ENCODE measurements at places on chromosomes 12 and 14.

GRCh38 chr14:21734457-21735074 lies 60.9 kb upstream of the OR4E1 start:
- peak; percentile 42 for DNase-seq
- no peaks in the 10 kb centered on the region for H3K36me3 ChIP-seq
- H3K27ac ChIP-seq = no peak overlapping the region
- H3K4me1 ChIP-seq = no peaks in the 10 kb centered on the region
- no peak overlapping the region for H3K4me3 ChIP-seq

DNA sequence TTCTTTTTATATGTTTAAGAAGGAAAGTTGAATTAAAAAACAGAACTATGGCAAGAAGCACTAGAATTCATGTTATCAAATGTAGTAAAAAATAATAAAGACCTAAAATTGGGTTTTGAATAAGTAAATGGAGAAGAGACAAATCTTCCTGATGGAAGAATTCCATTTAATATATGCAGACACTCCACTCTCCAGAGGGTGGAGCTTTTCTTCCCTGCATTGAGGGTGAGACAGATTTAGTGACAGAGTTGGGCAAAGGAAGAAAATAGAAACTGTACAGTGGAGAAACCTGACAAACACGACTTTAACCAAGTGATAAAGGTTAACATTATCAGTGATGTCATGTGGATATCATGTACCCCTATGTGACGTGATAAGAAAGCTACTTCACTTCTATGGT lies 217.6 kb downstream of the PRKD1 start:
- no peak overlapping the region for H3K4me3 ChIP-seq
- no peaks in the 10 kb centered on the region for H3K27me3 ChIP-seq
- no peaks in the 10 kb centered on the region for H3K4me1 ChIP-seq
- H3K36me3 ChIP-seq = no peaks in the 10 kb centered on the region

DNA sequence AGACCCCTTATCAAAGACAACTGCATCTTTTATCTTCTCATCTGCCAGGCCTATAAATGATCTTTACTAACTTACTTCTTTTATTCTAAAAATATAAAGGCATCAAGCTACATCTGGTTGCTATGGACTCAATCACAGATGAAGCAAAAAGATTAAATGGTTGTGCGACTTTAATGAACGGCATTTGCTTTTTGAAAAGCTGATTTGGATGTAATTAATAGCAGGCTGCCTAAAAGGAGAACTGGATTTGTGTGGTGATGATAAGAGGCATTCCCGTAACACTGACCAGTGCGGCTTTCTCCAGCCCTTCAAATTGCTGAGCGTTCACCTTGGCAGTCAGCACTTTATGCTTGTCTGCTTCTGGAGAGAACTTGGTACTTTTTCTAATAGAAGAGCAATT lies 103.8 kb downstream of the ARMH4 start:
- DNase-seq = no peak
- no peaks in the 10 kb centered on the region for H3K36me3 ChIP-seq
- no peaks in the 10 kb centered on the region for H3K4me1 ChIP-seq
- H3K27me3 ChIP-seq = no peaks in the 10 kb centered on the region
- H3K4me3 ChIP-seq = no peak overlapping the region

DNA sequence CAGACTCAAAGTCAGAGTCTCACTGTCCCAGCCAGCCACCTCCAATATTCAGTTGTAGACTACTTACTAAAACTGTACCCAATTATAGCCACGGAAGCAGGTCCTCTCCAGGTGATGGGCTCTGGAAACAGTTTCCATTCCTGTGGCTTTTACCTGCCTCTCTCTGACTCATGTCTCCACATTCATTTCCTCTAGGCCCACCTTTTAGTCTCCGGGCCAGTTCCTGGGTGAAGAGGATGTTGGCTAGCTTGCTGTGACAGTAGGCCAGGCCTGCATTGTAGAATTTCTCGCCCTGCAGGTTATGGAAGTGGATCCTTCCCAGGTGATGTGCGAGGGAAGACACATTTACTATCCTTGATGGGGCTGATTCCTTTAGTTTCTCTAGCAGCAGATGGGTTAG lies 5.6 kb downstream of the RDH11 start:
- H3K4me3 ChIP-seq = no peak overlapping the region
- no peaks in the 10 kb centered on the region for H3K27me3 ChIP-seq
- H3K36me3 ChIP-seq = peaks cover 19% of the 10 kb centered on the region
- peak overlapping the region; percentile 9 for H3K27ac ChIP-seq
- no peak for DNase-seq

DNA sequence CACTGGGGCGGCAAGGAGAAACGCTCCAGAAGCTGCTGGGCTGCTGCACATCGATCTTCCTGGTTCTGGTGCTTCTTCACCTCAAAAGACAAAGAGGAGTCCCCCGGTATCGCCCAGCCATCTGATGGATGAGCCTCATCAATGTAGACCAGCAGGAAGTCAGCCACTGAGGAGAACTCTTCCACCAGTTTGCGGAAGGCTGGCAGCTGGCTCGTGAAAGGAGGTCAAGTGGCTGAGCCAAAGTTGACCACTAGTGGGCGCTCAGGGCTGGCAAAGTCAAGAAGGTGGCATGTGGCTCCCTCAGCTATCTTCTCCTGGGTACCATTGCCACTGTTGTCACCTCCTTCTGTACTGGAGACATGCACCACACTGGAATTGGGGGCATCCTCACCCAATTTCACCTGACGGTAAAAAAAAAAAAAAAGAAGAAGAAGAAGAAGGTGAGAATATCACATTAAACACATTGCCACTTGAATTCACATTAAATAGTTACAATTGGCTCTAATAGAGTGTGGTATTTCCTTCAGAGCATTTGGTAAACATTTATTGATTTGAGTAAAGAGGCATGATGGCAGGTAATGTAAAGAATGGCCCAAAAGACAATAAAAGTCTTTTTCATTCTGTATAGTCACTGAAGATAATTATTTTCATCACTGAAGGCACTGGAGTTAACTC lies 8.3 kb downstream of the DIO2 start:
- no peak overlapping the region for H3K4me3 ChIP-seq
- DNase-seq = no peak
- H3K4me1 ChIP-seq = no peaks in the 10 kb centered on the region
- H3K36me3 ChIP-seq = no peaks in the 10 kb centered on the region
- no peak overlapping the region for H3K27ac ChIP-seq
- H3K27me3 ChIP-seq = no peaks in the 10 kb centered on the region

DNA sequence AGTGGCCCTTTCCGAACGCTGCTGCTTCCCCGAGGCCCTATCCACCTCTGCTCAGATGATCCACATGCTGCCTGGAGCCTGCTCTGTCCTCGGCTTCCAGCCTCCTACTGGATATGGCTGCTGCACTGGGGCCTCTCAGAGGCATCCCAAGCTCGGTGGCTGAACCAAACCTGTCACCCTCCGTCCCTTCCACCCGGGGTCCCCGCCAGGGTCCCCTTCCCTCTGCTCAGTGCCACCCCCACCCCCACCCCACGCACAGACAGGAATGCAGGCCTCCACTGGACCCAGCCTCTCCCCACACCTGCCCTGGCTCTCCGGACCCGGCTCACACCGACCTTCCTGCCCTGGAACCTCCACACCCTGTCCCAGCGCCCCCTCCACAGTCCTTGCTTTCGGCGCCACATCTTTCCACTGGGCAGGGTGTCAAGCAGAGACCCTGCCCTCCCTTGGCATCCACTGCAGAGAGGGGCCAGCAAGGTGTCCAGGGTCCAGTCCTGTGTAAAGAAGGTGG lies 6.1 kb downstream of the CEP170B start:
- no peaks in the 10 kb centered on the region for H3K36me3 ChIP-seq
- no peak for DNase-seq
- no peak overlapping the region for H3K4me3 ChIP-seq
- peaks cover 10% of the 10 kb centered on the region for H3K4me1 ChIP-seq

- DNase-seq = no peak
- H3K4me1 ChIP-seq = no peaks in the 10 kb centered on the region
- no peaks in the 10 kb centered on the region for H3K36me3 ChIP-seq
- H3K27me3 ChIP-seq = no peaks in the 10 kb centered on the region
Observed at GRCh38 chr14:100110816-100111215, 45.6 kb downstream of the EVL start.

GRCh38 chr12:33653362-33653761 lies 213.7 kb upstream of the SYT10 start:
- no peak for DNase-seq
- no peaks in the 10 kb centered on the region for H3K36me3 ChIP-seq
- no peak overlapping the region for H3K4me3 ChIP-seq
- H3K27me3 ChIP-seq = no peaks in the 10 kb centered on the region
- H3K27ac ChIP-seq = no peak overlapping the region
- no peaks in the 10 kb centered on the region for H3K4me1 ChIP-seq

- H3K4me3 ChIP-seq = no peak overlapping the region
- H3K4me1 ChIP-seq = no peaks in the 10 kb centered on the region
- DNase-seq = no peak
- no peak overlapping the region for H3K27ac ChIP-seq
Observed at GRCh38 chr12:96493106-96493505, 3.7 kb downstream of the CFAP54 start.

GRCh38 chr12:87660987-87661774 lies 368.0 kb downstream of the C12orf50 start:
- H3K27ac ChIP-seq = no peak overlapping the region
- H3K4me3 ChIP-seq = no peak overlapping the region
- H3K27me3 ChIP-seq = no peaks in the 10 kb centered on the region
- H3K4me1 ChIP-seq = no peaks in the 10 kb centered on the region
- DNase-seq = no peak

DNA sequence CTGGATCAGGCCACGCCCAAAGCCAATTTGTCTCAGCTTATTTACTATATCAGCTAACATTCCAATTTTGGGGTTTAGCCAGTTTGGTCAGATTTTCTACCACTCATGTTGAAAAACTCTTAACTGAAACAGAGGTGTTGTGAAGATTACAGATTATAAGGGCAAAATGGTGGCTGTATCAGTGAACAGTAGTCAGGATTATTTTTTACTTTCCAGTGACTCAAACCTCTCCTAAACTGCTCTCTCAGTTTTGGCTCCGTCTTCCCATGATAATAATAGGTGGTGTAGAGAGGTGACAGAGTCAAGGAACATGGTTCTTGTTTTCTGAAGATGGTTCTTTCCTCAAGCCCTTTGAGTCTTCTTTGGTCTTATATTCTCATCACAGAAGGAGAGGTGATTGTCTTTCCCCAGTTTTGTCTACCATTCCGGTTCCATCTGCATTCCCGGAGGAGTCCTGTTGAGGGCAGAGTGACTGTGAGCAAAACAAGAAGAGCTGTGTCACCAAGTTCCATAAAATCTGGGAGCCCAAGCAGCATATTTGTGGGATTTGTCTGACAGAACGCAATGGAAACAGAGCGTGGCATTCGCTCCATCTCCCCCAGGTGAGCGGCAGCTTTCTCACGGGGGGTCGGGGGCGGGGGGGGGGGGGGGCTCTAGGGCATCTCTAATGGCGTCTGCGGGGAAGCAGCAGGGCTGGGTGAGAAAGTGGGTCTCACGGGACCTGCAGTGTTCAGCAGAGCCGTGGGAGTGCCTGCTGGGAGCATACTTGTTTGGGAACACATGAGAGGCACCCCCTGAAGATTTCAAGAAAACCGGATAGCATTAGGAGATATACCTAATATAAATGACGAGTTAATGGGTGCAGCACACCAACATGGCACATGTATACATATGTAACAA lies 59.1 kb downstream of the TBC1D30 start:
- H3K36me3 ChIP-seq = no peaks in the 10 kb centered on the region
- H3K4me3 ChIP-seq = no peak overlapping the region
- no peak for DNase-seq
- no peaks in the 10 kb centered on the region for H3K27me3 ChIP-seq
- H3K4me1 ChIP-seq = no peaks in the 10 kb centered on the region

GRCh38 chr14:77804592-77804991 lies 4.7 kb downstream of the ADCK1 start:
- H3K36me3 ChIP-seq = no peaks in the 10 kb centered on the region
- DNase-seq = no peak
- H3K4me1 ChIP-seq = no peaks in the 10 kb centered on the region

- H3K27me3 ChIP-seq = no peaks in the 10 kb centered on the region
- H3K4me1 ChIP-seq = no peaks in the 10 kb centered on the region
- no peaks in the 10 kb centered on the region for H3K36me3 ChIP-seq
Observed at GRCh38 chr14:86739761-86740160, 1209.8 kb downstream of the FLRT2 start.

DNA sequence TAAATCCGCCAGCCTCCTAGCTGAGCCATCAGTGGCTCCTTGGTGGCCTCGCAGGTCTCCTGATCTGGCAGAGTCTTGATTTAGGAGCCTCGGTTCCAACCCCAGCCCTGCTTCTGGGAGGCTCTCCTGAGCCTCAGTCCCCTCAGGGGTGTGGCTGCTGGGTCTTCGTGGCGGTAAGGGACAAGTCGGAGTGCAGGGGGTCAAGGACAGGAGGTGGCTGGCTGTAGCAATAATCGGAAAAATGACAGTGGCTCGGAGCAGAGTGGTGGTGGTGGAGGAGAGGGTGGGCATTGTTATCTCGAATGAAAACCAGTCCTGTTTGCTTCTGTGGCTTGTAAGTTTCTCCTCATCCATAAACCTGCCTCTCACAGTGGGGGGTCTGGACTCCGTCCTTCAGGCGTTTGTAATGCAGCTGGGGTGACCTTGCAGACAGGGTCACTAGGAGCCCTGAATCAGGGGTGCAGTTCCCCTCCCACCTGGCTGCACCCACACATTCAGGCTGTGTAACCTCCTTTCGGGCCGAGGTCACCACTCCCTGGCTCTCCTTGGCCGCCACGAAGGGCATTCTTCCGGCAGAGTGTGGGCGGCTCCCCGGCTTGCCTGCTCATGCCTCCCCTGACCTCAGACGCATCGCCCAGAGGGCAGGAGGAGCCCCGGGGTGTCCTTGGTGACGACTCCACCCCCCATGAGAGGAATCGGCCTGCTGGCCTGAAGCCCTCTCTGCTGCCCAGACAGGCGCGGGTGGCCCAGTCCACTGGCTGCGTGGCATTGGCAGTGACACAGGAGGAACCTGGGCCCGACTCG lies 8.1 kb downstream of the BCL7A start:
- no peaks in the 10 kb centered on the region for H3K36me3 ChIP-seq
- DNase-seq = no peak
- no peaks in the 10 kb centered on the region for H3K27me3 ChIP-seq
- H3K27ac ChIP-seq = no peak overlapping the region
- no peak overlapping the region for H3K4me3 ChIP-seq
- no peaks in the 10 kb centered on the region for H3K4me1 ChIP-seq

DNA sequence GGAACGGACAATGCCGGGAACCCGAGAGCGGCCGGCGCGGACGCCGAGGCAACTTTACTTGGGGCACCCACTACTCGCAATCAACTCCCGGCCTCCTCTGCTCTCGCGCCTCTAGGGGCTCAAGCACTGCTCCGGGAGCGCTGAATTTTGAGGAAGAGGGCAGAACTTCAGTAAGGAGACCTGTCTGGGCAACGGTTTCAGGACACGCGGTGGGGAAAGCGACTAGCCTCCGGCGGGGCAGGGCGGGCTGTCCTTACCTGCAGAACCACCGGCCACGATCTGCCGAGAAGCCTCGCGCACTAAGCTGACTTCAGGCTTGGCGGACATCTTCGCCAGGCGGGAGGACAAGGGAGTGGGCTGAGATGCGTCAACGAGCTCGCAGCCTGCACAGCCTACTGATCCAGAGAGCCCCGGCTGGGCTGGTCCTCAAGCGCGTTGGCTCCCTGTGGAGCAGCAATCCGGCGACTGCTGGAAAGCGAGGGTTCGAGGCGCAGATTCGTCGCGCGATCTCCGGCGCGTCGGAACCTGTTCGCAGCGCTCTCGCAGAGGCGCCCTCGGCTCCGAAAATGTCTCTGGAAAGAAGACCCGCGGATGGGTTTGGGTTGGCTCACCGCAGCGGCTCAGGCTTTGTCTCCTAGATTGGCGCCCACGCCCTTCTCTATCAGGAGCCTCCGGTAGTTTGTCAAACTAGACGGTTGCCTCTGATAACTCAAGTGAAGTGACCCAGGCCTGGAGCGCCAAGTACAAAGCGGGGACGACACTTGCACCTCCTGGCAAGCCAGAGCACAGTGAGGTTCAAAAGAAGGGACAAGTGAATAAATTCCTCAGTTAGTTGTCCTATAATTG lies at the start of gene SLC25A21:
SLC25A21 (minus strand) TSS at position 583 of the 846 bp plus-strand sequence.
- no peaks in the 10 kb centered on the region for H3K36me3 ChIP-seq
- peak within 1 kb of the TSS; percentile 93 for H3K27ac ChIP-seq
- peak; percentile 72 for DNase-seq
- H3K27me3 ChIP-seq = no peaks in the 10 kb centered on the region
